Right kidney (tissue), 9 donors: ENCODE measurements at places on chromosomes 6 and 20.

GRCh38 chr20:5070081-5070480 is 49.7 kb downstream of the PCNA start:
- no peak for DNase-seq

DNA sequence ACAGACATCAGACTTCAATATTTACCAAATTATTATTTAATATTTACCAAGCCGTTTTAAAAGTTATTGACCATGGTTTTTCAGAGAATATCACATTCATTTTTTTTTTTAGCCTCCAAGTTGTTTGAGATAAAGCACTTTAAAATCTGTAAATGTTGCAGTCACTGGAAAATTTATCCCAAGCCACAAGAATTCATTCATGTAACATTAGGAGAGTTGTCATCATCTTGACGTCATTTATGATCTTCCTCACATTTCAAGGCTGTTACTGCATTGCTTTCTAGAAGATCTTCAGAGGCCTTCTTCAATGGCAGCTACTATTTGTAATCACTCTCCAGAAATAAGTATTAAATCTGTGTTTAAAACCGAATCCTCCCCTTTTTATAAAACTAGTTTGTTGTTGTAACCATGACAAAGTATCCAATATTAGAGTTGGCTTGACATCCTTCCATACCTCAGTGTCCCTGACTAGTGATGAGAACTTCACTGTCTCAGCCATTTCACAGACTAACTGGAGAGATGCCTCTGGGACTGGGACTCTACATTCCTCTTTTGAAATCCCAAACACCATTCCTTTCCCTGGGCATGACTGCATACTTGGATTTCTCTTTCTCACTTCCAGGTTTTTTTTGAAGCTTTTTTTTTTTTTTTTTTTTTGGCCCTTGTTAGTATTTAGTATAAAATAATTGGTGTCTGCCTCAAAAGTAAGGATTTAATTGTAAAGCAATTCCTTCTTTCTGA is 100.1 kb downstream of the ZFAND3 start:
- DNase-seq, result no peak

DNA sequence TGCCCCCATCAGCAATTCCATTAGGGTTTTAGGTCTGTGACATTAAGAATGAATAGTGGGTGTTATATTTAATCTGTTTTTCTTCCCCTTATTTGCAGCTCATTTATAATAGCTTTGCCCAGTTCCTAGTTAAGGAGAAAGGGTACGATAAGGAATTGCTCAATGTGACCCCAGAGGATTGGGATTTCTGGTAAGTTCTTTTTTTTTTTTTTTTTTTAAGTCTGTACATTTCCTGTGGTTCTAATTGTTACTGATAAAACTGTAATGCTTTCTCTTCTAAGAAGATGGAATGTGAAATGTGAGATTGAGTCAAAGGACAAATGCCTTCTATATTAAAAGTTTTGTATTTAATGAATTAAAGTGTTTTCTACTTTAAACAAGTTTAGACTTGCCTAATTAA is 5.5 kb downstream of the NT5DC1 start:
- DNase-seq, result no peak

DNA sequence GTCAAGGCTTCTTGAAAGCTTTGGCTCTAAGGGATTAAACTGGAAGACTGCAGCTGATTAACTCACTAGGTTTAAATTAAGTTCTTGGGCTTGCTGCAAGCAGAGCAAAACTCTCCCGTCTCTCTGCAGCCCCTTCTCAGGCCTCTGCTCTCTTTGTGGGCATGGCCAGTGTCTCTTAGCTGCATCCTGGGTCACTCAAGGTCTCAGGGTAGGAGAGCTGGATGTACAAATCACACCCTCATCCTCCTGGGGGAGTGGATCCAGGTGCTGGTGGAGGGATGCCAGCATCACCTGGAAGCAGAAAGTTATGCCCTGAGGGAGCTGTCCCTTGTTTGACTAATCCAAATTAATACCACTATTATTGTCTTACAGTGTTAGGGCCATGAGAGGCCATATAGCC is 35.8 kb downstream of the GCM1 start:
- no peak for DNase-seq

DNA sequence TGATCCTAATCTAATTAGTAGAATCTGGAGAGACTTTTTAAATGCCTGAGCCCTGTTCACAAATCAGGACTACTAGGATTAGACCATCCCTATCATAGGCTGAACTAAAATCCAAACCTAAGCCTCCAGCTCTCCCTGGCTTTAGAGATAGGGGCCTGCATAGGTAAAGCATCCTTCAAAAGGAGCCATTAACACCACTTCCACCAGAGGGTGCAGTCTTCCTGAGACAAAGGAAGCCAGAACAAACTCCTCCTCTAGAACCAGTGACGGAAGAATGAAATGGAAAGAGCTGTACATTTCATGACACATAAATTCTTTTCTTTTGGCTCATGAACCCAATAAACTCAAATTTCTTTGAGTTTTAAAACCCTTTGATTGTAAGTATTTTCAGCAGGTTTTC is 291.2 kb upstream of the ADGRB3 start:
- no peak for DNase-seq

DNA sequence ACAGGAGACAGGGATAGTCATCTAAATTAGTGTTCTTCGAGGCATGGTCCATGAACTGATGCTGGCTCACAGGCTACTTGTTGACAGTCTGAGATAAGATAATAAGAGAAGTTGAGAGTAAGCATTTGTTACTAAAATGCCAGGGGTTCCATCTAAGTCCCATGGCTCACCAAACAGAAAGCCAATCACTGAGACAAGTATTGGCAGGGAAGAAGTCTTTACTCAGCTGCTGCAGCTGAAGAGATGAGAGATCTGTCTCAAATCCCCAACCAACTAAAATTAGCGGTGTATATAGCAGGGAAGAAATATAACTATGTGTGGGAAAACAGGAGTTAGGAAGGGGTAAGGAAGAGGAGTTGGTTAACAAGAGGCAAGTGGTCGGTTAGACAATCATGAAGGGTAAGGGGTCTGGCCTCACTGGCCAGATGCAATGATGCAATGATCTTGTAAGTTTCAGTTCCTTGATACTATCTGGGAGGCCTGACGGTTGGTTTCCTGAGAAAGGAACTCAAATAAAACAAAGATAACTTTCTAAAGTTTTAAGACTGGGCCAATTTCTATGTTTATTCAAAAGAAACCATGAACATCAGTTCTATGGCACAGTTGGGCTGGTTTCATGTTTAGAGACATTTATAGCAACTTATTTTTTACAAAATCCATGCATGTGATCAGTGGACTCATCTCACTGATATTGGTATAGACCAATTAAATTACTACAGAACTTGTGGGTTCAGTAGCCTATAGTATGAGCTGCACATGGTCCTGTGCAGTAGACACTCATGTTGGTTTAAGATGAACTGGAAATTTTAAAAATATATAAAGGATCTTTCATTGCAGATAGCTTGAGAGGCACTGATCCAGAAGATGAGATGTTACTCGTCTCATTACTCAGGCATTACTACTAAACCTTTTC is 9.9 kb upstream of the HEBP2 start:
- no peak for DNase-seq

DNA sequence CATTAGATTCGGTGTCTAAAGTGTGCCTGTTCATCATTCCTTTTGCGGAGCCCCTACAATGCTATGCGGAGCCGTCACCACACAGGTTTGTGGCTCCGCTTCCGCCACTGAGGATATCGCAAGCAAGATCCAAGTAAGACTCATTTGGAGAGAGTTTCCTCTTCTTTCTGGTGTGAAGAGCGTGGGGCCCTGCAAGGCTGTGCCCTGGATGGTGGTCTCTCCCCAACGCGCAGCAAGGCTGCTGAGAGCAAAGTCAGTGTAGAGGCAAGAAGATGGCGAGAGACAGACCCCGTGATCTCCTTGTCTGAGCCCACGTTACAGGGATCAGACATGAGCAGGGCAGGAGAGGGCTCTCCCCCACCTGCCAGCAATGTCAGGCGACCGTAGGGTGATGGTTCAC is 96.3 kb upstream of the AFDN start:
- DNase-seq, result no peak

DNA sequence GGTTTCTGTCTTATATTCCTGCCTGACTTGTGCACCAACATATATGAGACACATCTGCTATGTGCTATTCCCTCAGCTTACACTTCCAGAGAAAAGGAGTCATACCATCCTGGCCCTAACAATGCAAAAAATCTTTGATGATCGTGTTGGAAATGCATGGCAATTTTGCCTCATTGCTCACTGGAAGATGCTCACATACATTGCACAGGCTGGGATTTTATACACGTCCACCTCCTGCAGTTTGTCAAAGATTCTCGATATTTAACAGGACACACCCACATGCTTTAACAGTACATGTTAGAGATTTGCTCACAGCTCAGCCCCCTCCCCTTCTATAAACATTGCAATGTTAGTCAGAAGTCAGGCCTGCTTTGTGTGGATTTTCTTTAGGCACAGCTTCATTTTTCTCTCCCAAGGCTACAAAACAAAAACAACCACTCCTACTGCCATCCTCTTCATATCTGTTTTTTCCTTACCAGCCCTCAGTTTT is 66.1 kb downstream of the ADGB start:
- no peak for DNase-seq

DNA sequence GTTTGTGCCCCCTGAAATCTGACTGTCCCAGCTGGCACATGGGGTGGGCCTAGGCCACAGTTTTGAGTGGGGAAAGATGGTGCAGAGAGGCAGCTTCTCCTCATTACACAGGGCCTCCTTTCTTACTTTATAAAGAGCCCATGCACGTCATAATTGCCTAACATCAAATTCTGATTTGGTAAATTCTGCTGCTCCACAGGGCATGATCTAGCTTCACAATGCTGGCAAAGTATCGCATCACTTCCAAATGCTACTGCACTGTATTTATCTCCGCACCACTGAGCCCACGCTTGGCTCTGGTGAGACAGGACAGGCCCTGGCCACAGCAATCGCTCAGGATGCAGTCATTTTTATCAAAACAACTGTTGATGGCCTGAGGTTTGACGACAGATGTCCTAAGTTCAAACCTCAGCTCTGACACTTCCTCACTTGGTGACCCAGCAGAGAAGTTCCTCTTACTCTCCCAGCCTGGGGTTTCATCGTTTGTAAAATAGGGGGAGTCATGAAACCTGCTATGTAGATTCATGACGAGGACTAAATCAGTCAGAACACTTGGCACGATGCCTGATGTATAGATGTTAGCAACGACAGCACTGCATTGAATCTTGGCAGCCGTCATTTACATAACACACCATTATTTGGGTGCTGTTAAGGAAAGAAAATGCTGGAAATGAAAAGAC is 187.9 kb downstream of the TTLL2 start:
- no peak for DNase-seq

DNA sequence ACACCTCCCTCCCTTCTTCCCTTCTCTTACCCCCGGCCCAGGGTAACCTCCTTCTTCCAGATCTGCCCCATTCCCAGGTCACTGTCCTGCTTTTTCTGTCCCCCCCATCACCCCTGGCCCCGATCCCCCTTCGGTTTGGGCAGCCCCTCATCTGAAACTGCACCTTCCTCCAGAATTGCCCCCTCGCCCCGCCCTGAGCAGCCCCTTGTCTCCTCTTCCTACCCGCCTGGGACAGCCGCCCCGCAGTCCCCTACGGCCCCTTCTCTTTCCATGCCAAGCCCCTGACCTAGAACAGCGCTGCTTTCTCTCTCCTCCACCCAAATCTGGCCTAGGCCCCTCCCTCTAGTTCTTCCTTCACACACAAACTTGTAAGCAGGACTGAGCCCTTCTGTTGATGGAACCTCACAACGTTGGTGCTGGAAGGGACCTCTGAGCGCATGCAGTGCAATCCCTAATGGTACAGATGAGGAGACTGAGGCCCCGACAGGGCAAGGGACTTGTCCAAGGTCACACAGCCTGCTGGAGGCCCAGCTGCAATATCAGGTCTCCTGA is 630 bp downstream of the PPP2R5D start:
- DNase-seq, result peak; percentile 25

- DNase-seq, result no peak
These were observed 205.3 kb downstream of the ADGRG6 start for GRCh38 chr6:142507065-142507464.

DNA sequence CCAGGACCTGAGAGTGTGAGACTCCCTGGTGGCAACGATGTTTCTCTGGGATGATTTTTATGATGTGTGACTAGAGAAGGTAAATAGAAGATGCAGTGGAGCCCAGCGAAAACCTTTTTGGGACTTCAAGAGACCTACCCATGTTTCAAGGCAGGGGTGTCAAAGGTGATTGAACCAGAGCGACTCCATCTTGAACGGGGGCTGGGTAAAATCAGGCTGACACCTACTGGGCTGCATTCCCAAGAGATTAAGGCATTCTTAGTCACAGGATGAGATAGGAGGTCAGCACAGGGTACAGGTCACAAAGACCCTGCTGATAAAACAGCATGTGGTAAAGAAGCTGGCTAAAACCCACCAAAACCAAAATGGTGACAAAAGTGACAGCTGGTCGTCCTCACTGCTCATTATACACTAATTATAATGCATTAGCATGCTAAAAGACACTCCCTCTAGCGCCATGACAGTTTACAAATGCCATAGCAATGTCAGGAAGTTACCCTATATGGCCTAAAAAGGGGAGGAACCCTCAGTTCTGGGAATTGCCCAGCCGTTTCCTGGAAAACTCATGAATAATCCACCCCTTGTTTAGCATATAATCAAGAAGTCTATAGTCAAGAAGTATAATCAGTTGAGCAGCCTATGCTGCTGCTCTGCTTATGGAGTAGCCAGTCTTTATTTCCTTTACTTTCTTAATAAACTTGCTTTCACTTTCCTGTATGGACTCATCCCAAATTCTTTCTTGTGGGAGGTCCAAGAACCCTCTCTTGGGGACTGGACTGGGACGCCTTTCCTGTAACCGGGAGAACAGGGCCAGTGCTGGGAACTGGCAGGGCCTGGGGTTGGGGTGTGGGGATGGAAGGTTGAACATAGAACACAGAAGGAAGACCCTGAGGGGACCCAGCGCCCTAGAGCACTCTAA is 526.4 kb downstream of the QKI start:
- no peak for DNase-seq

- DNase-seq, result no peak
These were observed 504.0 kb upstream of the SPTLC3 start for GRCh38 chr20:12504779-12505178.

GRCh38 chr6:98514073-98514720 is 320.2 kb upstream of the POU3F2 start:
- DNase-seq, result no peak

DNA sequence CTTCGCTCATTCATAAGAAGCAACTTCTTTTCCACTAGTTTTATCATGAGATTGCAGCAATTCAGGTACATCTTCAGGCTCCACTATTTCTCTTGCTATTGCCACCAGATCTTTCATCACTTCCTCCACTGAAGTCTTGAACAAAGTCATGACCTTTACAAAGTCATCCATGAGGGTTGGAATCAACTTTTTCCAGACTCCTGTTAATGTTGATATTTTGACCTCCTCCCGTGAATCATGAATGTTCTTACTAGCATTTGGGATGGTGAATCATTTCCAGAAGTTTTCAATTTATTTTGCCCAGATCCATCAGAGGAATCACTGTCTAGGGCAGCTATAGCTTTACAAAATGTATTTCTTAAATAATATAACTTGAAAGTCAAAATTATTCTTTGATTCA is 1.5 kb downstream of the CENPQ start:
- no peak for DNase-seq

- DNase-seq, result no peak
These were observed 11.9 kb downstream of the SYNE1 start for GRCh38 chr6:152625213-152625612.

- no peak for DNase-seq
These were observed 122.8 kb upstream of the BEND3 start for GRCh38 chr6:107237992-107238660.

- no peak for DNase-seq
These were observed 123.9 kb upstream of the FOXO3 start for GRCh38 chr6:108436771-108437170.
